ENCODE measurements at places on chromosomes 16 and 17. TPM values are rescaled to one million over a fixed set of nuclear protein-coding genes. Genes with fewer than 3 reads are reported as not detected.
A peak's percentile ranks its signal among the peaks of the same experiment; 100 is the strongest.

Gene CTRB1
- not detected for total RNA-seq

Gene PRAC1
- total RNA-seq, result not detected

Gene CKLF
- total RNA-seq, result 66.7 TPM

Gene AHSP
- total RNA-seq, result not detected

Gene CRK
- 123 TPM for total RNA-seq

Gene CDK3
- total RNA-seq, result 0.72 TPM

Gene KRTAP1-3
- not detected for total RNA-seq

Gene SLC5A10
- total RNA-seq, result not detected

Gene EPX
- not detected for total RNA-seq

Gene ARHGDIG
- total RNA-seq, result 0.36 TPM

Gene SARM1
- total RNA-seq, result 3.4 TPM

Gene CACNG3
- total RNA-seq, result not detected

Gene TUBB3
- total RNA-seq, result 311 TPM

Gene SOX15
- total RNA-seq, result 0.18 TPM

Gene ACSM5
- not detected for total RNA-seq

- no peak for DNase-seq
These were observed 16.8 kb downstream of the SNX20 start for GRCh38 chr16:50664270-50664669.

- DNase-seq, result no peak
These were observed 175.0 kb downstream of the SPECC1 start for GRCh38 chr17:20184181-20184580.

GRCh38 chr16:89159066-89159849 lies 12.3 kb upstream of the CDH15 start:
- DNase-seq, result no peak

- no peak for DNase-seq
These were observed 116.0 kb downstream of the RPTOR start for GRCh38 chr17:80660527-80661198.

DNA sequence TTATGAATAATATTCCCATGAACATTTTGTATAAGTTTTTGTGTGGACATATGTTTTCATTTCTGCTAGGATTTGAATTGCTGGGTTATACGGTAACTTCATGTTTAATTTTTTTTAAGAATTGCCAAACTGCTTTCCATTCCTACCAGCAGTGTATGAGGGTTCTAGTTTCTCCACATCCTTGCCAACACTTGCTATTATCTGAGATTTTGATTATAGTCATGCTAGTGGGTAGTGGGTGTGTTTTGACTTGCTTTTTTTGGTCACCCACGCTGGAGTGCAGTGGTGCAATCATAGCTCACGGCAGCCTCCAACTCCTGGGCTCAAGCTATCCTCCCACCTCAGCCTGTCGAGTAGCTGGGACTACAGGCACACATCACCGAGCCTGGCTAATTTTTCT lies 3.0 kb upstream of the EEF2K start:
- no peak for DNase-seq

DNA sequence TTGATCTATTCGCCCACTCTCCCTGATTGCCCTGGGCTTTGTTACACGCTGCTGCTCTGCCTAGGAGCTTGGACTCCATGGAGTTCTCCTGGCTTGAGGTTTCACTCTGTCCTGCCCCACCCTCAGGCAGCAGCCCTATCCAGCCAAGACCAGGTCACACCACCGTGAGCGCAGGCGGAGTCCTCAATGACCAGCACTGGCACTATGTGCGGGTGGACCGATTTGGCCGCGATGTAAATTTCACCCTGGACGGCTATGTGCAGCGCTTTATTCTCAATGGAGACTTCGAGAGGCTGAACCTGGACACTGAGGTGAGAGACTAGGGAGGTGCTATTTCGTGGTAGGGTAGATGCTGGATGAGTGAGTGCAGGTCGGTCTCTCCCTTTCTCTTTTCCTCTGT lies 3.5 kb downstream of the CNTNAP1 start:
- no peak for DNase-seq

GRCh38 chr16:30767767-30768465 lies 5.8 kb downstream of the RNF40 start:
- no peak for DNase-seq

- DNase-seq, result no peak
These were observed 71.2 kb downstream of the PLD6 start for GRCh38 chr17:17134957-17135333.

- DNase-seq, result no peak
These were observed 78.0 kb downstream of the KNOP1 start for GRCh38 chr16:19639986-19640421.

- peak; percentile 81 for DNase-seq
These were observed 52.1 kb downstream of the CUEDC1 start for GRCh38 chr17:57902800-57903759.

GRCh38 chr16:6558661-6559060 lies 774.0 kb upstream of the RBFOX1 start:
- no peak for DNase-seq

DNA sequence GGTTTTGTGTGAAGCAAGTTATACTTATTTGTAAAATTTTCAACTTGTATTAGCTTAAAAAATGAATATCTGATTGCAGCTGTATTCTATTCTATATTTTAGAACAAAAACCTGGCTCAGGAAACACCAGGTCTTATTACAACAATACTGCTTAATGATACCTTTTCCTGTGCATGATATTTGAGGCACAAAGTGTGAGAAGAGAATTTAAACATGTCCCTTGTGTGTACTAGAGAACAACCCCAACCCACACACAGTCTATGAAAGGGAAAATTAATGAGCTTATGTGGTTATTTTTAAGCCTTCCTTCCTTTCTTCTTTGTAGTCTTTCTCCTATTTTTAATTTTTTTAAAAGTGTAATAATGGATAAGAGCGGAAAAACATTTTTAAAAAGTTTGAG lies 122.6 kb upstream of the MON1B start:
- no peak for DNase-seq

- no peak for DNase-seq
These were observed 16.1 kb upstream of the HOXB9 start for GRCh38 chr17:48642059-48642842.

DNA sequence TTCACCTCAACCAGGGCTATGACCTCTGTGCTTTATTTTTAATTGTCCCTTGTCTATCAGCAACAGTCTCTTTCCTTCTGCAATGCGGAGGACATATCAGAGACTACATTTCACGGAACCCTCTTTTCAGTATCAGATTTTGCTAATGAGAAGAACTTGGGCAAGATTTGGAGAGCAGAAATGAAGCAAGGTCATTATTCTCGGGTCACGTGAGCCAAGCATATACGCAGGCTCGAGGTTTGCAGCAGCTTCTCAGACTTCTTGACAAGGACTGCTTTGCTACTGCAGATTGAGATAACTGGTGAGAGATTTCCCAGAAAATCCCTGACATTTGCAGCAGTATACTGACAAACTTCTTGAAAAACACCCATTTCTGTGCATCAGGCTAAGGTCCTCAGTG lies 30.4 kb downstream of the ABCA10 start:
- no peak for DNase-seq

DNA sequence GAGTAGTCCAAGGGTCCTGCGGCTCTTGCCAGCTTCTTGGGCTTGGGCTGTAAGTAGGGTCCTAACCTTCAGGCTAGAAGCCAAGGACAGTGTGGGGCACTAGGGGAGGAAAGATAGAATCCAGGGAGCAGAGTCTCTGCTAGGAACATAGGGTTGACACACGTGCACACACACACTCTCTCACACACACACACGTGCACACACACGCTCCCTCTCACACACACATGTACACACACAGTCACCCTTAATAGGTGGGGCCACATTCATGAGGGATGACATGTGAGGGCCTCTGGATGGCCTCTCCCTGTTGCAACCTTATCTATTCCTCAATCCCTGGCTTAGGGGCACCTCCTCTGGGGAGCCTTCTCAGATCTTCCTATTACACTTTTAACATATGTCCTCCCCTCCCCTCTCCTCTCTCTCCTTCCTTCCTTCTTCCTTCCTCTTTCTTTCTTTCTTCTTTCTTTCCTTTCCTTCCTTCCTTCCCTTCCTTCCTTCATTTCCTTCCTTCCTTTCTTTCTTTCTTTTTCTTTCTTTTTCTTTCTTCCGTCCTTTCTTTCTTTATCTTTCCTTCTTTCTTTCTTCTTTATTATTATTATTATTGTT lies 3.1 kb downstream of the EPX start:
- DNase-seq, result no peak

DNA sequence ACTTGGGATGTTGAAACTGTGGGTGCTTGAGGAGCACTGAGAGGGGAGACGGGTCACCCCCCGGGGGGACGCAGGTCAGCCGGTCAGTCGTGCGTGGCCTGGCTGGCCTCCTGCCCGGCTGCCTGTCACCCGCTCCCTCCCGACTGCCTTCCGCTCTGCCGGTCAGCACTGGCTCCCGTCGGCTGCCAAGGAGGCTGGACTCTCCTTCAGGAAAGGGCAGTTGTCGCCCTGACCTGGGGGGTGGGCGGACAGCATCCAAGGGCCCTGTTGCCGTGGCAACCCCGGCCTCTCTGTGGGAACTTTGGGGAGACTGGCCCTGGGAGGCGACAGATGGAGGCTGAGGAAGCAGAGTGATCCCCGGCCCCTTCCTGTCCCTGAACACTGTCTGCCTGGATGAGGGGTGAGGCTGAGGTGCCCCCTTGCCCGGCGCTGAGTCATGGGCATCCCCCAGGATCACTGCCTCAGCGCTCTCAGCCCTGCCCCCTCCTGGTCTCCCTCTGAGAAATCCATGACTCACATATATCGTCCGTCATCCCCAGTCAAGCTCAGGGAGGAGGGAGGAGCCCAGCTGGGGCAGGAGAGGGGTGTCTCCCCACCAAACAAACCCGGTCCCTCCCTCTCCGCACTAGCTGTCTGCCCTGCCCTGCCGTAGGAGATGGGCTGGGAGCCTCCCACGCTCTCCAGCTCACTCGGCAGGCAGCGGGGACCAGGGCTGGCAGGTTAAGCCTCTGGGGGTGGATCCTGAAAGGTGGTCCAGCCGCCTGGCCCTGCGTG lies at the start of gene ADGRG1:
Gene ADGRG1 (plus strand): TSS at position 623 of the 774 bp plus-strand sequence. CDS start 21,658 bp downstream, outside the sequence.
- peak; percentile 97 for DNase-seq

- no peak for DNase-seq
These were observed 1.2 kb downstream of the DYNLL2 start for GRCh38 chr17:58084317-58084981.

- no peak for DNase-seq
These were observed 19.8 kb downstream of the SLC4A1 start for GRCh38 chr17:44247876-44248736.

DNA sequence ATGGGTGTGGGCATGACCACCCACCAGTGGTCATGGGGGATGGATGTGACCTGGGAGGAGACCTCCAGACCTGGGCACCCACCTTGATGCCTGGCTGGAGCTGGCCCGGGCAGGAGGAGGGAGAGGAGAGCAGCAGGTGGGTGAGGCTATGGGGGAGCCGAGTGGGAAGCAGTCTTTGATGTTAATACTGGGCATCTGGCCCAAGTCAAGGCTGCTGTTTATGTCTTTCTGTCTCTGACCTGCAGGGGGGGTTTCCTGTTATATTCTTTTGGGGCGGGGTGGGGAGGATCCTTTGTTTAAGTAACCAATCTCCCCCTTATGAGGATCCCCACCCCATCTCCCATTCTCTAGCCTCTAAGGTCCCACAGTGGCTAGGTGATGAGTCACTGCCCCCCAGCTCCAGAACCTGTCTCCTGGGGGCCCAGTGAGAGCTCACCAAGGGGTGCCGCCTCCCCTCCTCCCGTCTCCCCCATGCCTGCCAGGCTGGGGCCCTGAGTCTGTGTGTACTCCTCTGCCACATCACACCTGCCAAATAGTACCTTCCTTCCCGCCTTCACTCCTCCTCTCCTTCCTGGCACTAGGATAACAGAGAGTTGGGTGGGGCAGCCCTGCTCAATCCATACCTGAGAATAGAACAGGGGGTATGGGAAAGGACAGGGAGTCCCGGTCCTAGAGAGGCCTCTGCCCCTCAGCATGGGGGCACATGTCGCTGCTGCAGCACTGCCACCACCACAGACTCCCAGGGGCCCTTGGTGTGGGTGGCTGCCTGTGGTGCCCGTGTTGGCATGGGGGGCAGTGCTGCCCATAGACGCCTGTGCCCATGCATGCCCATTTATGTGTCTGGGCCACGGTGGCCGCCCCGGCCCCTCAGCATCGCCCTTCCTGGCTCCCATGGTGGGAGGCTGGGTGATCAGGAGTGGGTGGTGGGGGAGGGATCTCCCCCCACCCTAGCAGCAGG lies 7.3 kb downstream of the THRA start:
- DNase-seq, result peak; percentile 46

- DNase-seq, result no peak
These were observed 73.6 kb downstream of the NCOR1 start for GRCh38 chr17:16141685-16142084.

GRCh38 chr16:81786321-81786720 lies 7.2 kb downstream of the PLCG2 start:
- peak; percentile 6 for DNase-seq
